GM04504 (cell line): ENCODE measurements at places on chromosomes 6 and 20.
A peak's percentile ranks its signal among the peaks of the same experiment; 100 is the strongest.

DNA sequence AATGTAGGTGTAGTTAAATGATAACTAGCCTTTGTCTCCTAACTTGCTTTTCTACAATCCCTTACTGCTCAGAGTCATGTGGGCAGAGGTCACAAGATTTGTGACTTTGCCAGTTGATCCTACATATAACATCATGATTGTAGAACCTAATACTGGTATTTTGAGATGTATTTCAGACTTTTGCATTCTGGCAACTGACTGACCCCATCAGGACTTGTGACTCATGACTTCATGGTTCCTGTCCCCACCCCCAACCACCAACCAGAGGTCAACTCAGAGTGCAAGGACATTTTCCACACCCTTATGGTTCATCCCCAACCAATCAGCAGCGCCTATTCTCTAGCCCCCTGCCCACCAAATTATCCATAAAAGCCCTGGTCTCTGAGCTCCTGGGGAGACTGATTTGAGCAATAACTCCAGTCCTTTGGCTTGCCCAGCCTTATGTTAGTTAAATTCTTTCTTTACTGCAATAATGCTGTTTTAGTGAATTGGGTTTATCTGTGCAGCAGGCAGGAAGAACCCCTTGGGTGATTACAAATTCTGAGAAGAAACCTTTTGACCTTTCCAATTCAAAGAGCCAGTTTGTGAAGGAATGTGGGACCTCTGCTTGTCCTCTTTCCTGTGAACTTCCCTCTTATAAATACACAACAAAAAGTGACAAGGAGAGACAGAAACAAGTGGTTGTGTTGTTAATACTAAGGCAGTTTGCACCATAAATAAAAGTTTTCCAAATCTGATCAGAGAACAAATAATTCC lies 588.7 kb downstream of the UTRN start:
- DNase-seq, result no peak

GRCh38 chr20:44497761-44498160 lies 22.1 kb downstream of the TTPAL start:
- no peak for DNase-seq

DNA sequence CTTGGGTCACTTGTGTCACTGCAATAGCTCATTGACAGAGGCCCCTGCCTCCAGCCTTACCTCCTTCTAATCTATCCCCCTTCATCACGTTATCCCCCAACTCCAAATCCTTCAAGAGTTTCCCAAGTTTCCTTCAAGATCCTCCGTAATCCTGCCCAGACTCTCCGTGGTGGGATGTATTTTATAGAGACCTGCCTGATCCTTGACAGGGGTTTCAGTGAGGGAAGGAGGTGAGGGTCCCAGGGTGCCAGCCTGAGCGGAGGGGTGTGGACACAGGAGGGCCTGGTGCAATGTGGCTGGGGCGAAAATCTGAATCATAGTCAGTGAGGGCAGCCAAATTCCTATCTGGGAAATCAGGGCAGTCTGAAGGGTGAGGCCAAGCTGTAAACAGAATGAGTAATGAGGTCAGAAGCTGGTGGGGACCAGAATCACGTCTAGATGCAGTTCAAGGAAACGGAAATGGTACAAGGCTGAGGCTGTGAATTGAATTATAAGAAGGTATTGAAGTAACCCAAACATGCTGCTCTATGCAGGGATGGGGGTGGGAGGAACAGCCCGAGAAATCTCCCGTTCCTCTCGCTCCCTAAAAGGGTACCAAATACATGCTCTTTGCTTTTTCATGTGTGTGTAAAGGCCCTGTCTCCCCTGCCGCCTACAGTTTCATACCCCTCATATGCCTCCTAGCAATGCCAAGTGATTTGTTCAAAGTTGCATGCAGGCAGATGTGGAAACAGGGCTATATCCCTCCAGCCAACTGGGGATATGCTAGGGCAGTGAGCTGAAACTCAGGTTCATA lies 35.4 kb upstream of the PIM1 start:
- peak; percentile 95 for DNase-seq

- no peak for DNase-seq
Measured at GRCh38 chr6:50285735-50286134, 236.0 kb upstream of the DEFB112 start.

DNA sequence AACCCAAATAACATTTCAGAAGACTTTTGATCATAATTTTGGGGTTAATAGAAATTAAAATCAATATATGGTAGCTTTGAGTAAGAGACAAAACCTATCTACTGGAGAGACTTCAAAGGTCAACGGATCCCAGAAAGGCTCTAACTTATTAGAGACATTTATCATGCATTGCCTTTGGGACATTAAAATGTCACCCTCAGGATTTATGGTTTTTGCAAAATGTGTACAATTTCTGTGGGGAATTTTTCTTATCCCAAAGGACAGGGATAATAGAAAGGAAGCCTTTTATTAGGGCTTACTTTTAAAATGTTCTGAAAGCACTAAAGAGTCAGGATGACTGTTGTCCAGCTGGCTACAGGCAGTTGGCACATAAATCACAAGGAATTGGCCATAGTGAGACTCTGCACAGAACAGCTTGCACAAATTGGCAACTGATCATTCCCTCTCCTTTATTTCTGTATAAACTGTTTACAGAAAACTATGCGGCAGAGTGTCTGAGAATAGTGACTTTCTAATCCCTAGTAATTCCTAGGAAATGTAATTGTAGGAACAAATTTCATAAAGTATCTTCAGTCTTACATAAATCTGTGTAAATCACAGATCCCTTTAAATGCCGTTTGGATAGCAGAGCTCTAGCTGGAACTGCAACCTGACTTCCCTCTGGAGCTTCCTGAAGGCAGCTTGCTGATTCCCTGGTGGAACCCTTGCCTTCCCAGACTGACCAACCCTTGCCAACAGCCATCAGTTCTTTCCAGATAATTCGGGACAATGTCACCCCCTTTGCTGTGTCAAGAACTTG lies 201.1 kb upstream of the PREP start:
- peak; percentile 83 for DNase-seq

- peak; percentile 14 for DNase-seq
Measured at GRCh38 chr20:38633577-38634093, 32.0 kb downstream of the ARHGAP40 start.

GRCh38 chr6:11364971-11365397 lies 132.5 kb upstream of the NEDD9 start:
- DNase-seq, result no peak

DNA sequence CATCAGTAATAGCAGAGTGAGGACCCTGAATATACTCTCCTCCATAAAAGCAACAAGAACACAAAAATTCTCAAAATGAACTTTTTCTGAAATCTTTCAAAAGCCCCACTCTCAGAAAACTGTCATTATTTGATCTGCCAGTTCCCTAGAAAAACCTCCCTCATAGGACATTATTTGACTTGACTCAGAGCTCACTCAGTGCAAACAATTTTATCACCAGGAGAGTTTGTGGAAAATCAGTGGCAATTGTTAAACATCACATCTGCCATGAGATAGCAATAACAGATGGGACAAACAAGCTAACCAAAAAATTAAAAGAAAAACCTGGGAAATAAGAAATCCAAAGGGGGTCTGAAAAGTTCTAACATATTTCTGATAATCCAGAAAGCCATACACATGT lies 100.0 kb downstream of the ATG5 start:
- DNase-seq, result no peak

GRCh38 chr6:39074486-39074885 lies 25.9 kb downstream of the GLP1R start:
- no peak for DNase-seq

DNA sequence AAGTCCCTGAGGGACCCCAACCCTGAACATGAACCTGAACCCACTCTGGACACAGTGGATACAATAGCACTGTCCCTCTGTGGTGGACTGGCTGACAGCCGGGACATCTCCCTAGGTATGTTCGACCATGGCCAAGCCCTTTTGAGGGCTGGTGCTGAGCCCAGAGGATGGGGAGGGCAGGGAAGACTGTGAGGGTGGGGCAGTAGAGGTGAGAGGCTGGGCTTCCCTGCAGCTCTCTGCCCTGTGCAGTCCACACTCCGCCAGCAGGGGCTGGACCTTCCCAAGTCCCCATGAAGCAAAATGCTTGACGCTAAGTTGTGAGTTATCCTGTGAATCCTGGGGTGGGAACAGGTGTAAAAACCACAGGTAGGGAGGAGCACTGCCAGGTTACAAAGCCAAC lies 11.5 kb downstream of the LPIN3 start:
- DNase-seq, result no peak

DNA sequence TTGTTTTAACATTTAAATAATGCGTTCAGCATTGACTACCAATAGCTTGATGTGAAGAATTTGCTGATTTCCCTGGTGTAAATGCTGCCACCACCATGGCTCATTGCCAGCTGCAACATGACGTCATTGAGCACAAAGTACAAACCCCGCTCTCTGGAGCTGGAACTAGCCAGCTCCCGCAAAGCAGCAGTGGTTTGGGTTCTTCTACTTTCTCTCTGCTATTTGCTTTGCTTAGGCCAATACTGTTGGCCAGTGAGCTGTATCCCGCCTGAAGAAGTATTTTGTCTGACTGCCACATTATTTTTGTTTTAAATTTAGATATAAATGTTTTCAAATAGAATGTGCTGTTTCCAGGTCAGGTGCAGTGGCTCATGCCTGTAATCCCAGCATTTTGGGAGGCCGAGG lies 47.4 kb upstream of the KIF13A start:
- DNase-seq, result no peak

DNA sequence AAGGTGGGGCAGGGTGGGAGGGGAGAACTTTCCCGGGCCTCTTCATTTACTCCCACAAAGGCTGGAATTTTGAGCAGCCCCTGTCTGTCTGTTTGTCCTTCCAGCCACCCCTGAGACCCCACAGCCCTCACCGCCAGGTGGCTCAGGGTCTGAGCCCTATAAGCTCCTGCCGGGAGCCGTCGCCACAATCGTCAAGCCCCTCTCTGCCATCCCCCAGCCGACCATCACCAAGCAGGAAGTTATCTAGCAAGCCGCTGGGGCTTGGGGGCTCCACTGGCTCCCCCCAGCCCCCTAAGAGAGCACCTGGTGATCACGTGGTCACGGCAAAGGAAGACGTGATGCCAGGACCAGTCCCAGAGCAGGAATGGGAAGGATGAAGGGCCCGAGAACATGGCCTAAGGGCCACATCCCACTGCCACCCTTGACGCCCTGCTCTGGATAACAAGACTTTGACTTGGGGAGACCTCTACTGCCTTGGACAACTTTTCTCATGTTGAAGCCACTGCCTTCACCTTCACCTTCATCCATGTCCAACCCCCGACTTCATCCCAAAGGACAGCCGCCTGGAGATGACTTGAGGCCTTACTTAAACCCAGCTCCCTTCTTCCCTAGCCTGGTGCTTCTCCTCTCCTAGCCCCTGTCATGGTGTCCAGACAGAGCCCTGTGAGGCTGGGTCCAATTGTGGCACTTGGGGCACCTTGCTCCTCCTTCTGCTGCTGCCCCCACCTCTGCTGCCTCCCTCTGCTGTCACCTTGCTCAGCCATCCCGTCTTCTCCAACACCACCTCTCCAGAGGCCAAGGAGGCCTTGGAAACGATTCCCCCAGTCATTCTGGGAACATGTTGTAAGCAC lies 46.0 kb upstream of the TTPAL start:
- DNase-seq, result no peak

- peak; percentile 16 for DNase-seq
Measured at GRCh38 chr6:39980839-39981580, 46.7 kb upstream of the MOCS1 start.

DNA sequence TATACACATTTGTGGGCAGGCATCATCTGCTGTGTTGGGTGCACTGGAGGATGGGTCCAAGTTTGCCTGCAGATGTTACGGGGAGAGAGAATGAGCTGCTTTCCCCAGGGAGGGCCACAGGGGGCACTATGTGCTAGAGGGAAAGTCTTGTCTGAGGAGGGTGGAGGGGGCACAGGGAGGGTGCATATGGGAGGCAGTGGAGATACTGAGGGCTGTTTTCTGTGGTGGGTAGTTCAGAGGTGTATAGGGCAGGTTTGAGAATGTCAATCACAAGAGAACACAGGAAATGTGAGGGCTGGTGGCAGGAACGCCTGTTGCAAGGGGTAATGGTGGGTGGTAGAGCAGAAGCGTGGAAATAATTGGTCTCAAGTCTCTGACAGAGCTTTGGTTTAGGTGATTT lies 7.7 kb upstream of the PTPRA start:
- no peak for DNase-seq

GRCh38 chr6:92559003-92559402 lies 860.4 kb downstream of the EPHA7 start:
- no peak for DNase-seq

GRCh38 chr20:4401601-4402000 lies 320.1 kb upstream of the PRND start:
- DNase-seq, result peak; percentile 14

DNA sequence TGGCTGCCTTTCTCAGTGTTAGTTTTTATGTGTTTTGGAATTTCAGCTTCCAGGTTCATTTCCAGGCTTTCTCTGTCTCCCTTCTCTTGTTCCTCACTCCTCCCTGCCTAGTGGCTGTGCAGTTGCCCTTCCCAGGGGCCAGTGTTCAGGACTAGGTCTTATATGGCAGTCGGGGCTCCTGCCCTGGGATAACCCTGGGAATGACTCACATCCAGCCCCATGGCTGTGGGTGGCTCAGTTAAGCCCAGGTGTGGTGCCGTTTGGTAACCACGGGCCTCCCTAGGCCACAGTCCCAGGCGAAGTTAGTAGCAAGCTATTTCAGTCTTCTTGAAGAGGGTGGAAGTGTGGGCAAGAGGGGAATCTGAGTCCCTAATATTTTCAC lies 57.4 kb upstream of the DDR1 start:
- DNase-seq, result no peak

- no peak for DNase-seq
Measured at GRCh38 chr20:9838378-9839295, at the start of gene PAK5. PAK5 (minus strand) TSS chr20:9839076; CDS start chr20:9644328, 194,748 bp downstream.

GRCh38 chr20:59643615-59644061 lies 39.3 kb downstream of the PHACTR3 start:
- no peak for DNase-seq

GRCh38 chr6:111846492-111847409 lies 26.5 kb downstream of the FYN start:
- no peak for DNase-seq

DNA sequence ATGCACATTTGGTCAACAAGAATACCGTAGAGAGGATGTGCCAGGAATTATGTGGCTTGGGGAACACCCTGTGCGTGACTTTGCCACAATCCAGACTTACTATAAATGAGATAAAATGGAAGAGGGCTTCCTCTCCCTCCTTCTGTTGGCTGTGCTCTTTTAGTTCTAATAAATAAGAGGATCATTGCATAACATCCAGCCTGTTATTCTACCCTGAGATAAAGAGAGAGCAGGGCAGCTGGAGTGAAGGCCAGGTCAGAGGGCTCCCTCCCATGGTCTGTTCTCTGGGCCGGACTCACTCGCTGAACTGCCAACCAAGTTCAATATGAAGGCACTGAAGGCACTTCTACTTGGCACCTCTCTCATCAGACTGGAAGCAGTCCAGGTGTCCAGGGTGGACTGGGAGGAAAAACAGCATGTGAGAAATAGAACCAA lies 91.7 kb downstream of the MTFR2 start:
- DNase-seq, result no peak

- no peak for DNase-seq
Measured at GRCh38 chr6:1993042-1993441, 252.4 kb downstream of the GMDS start.

- DNase-seq, result peak; percentile 3
Measured at GRCh38 chr6:25769983-25770382, 15.4 kb downstream of the SLC17A4 start.

GRCh38 chr20:1364106-1364505 lies 28.7 kb downstream of the FKBP1A start:
- DNase-seq, result no peak
